ENCODE measurements at places on chromosomes 12 and 14.

DNA sequence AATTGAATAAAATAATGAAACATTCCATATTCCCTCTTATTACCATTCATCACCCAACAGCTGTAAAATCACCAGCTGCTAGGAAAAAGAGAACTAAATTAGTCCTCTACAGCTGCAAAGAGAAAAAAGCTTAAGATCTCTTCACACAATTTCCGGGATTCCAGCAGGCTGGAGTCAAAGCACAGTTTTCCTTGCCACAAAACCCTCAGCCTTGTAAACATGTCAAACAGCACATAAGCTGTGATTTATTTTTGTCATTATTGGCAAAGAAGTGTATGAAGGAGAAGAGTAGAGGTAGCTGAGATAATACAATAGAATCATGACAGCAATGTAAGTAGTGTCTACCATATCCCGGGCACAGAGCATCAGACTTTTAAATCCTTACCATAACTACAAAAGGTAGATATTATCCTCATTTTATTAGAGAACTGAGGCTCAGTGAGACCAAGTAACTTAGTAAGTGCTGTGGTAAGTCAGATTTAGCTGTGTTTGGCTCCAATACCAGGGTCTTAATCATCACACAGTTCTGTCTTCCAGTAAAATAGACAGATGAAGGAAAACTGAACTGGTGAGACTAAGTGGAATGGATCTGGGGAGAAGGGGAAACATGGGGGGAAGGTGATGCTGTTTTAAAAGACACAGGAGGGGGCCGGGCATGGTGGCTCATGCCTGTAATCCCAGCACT, 57.3 kb downstream of the NTN4 start:
- DNase-seq = peak; percentile 92

DNA sequence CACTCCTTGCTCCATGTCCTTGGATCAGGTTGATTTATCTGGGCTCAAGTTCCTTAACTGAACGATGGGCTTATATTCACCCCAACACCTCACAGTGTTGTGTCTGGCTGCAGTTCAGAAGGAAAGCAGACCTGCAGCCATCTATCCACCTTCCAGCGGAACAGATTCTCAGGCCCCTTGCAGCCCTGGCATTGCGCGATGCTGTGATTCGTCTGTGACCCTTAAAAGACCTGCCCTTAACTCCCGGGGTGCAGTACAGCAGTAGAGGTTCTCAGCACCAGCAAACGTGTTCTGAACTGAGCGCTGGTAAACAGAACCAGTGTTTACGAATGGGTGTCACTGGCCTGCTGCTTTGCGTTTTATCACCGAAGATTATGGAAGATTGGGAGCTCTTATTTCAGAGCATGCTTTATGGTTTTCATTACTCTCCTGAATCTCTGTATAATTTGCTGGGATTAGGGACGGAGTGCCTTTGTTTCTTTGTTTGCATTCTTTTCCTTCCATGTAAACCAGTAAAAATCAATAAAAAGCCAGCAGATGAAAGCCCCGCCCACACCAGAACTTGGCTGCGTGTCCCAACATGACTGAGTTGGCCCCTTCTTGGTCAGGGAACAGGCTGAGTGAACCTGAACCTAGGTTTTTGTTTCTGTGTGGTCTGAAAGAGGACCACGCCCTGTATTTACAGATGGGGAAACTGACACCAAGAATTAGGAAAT, 286.7 kb upstream of the CRY1 start:
- DNase-seq = peak; percentile 34

- DNase-seq = no peak
These were observed 664.7 kb downstream of the SLC6A15 start for GRCh38 chr12:84247931-84248330.

GRCh38 chr14:96752594-96752993, 44.6 kb upstream of the VRK1 start:
- peak; percentile 1 for DNase-seq

- DNase-seq = peak; percentile 18
These were observed 115.7 kb downstream of the ANO6 start for GRCh38 chr12:45331552-45331951.

DNA sequence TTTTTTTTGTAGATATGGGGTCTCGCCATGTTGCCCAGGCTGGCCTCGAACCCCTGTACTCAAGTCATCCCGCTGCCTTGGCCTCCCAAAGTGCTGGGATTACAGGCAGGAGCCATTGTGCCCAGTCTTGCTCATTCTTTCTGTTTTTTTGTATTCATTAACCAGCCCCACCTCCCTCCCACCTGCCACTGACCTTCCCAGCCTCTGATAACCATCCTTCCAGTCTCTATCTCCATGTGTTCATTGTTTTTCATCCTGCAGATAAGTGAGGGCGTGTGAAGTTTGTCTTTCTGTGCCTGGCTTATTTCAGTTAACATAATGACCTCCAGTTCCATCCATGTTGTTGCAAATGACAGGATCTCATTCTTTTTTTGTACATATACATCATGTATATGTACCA, 19.0 kb downstream of the MYL2 start:
- no peak for DNase-seq

GRCh38 chr14:86321151-86321550, 791.2 kb downstream of the FLRT2 start:
- peak; percentile 51 for DNase-seq

GRCh38 chr14:96192975-96193805, 11.4 kb upstream of the BDKRB2 start:
- peak; percentile 22 for DNase-seq

DNA sequence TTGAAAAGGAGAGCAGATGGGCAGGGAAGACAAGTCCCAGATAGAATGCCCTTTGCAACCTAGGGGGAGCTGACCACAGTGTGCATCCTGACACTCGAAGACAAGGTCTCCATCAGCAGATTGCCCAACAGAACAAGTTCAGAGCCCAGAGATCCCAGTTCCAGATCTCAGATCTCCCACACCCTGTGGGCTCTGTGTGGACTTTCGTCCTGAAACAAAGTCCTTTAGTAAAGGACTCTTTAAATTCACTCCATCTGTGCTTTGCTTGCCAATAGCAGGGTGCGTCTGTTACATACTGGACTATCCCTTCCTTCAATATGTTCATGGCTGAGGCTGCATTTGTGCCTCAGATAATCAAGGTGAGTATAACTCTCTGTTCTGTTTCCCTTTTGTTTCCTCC, 8.7 kb upstream of the C1RL start:
- no peak for DNase-seq

Measured in fibroblast of lung (primary cell).